ENCODE measurements at places on chromosomes 5 and 9.

DNA sequence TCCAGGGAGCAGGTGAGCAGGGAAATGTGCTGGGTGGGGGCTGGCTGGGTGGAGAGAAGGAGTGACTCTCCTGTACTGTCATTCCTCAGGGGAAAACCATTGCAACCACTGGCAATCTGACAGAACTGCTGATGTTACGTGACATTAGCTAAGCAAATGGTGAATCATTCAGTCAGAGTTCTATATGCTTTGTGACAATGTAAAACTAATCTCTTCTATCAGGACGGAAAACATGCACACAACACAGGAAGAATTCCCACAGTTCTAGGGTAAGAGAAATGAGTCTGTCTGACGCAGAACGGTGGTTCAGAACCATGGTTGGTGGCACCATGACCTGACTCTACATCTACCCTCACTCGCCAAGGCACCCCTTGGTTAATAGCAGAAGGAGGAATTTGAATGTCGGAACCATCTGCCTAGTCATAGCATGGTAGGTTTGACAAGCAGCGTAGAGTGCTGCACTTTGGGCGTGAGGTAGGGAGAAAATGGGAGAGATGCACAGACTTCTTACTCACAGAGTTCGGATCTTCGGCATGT lies 243.6 kb upstream of the PANK3 start:
- DNase-seq: no peak

DNA sequence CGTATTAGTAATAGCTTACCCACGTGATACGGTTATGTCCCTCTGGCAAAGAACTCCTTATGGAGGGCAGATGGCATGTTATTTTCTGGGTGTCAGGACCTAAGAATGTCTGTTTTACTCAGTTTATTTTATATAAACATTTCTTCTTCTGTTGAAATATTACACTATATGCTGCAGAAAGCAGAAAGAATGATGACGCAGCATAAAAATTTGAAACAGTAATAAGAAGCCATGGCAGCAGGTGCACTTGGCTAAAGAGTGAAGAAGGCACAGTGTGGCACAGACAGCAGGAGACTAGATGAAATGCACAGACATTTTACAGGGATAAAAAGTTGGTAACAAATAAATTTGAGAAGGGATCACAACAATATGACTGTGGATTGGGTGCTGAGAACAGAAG lies 46.3 kb upstream of the CDH10 start:
- no peak for DNase-seq

DNA sequence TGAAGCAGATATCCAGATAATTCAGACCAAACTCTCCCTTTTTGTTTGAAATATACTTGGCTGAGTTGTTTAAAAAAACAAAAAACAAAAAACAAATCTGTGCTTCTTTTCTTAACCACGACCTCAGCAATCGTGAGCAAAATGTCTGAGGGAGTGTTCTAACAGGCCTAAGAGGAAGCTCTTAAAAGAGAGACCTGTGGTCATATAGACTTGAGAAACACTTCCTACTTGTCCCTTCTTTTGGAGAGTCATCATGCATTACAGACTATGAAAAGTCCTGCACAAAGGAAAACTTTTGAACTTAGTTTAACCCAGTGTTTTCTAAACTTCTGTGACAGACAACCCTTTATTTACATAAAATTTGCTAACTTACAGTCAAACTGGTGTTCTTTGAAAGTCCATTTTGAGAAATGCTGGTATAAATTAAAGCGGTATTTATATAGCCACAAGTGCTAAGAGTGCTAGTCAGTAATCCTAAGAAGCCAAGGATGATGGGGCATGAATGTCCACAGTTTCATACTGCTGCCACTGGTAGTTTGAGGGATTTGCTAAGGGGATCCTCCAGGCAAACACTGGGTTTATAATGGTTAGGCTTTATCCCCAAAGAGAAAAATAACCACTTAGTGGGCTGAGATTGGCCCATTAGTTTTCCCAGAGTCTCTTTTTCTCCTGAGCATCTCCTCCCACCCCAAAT lies 199.8 kb downstream of the LRRC70 start:
- no peak for DNase-seq

DNA sequence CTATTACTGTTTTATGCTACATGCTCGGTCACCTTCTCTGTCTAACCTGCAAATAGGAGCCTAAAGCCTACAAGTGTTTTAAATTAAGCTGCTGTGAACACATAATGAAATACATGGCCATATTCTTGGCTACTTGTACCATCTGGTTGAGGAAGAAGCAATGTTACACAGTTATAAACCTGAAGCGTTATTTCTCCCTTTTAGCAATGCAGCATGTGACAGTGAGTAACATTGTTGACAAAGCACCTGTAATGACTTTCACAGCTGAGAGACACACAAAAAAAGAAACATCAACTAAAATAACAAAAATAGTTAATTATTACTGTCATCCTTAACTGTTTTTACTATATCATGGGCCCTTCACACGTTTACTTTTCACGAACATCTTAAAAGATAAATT lies 146.9 kb downstream of the RORB start:
- no peak for DNase-seq

DNA sequence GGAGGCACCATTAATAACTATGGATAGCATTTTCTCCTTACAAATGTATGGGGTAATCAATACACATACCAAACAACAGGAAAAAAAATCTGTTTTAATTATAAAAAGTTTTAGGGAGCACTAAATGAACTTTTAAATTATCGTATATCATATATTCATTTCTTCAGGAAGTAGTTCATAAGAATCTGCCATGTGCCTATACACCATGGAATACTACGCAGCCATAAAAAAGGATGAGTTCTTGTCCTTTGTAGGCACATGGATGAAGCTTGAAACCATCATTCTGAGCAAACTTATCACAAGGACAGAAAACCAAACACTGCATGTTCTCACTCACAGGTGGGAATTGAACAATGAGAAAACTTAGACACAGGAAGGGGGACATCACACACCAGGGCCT lies 162.1 kb upstream of the RASA1 start:
- DNase-seq: no peak

DNA sequence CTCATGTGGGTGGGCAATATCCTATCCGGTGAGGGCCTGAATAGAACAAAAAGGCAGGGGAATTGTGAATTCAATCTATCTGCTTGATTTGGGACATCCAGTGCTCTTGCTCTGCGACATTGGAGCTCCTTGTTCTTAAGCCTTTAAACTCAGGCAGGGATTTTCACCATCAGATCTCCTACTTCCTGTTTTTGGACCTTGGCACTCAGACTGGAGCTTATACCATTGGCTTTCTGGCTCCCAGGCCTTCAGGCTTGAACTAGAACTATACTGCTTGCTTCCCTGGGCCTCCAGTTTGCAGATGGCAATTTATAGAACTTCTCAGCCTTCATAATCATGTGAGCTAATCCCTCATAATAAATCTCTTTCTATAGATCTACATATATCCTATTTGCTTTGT lies 134.3 kb upstream of the CLINT1 start:
- no peak for DNase-seq

DNA sequence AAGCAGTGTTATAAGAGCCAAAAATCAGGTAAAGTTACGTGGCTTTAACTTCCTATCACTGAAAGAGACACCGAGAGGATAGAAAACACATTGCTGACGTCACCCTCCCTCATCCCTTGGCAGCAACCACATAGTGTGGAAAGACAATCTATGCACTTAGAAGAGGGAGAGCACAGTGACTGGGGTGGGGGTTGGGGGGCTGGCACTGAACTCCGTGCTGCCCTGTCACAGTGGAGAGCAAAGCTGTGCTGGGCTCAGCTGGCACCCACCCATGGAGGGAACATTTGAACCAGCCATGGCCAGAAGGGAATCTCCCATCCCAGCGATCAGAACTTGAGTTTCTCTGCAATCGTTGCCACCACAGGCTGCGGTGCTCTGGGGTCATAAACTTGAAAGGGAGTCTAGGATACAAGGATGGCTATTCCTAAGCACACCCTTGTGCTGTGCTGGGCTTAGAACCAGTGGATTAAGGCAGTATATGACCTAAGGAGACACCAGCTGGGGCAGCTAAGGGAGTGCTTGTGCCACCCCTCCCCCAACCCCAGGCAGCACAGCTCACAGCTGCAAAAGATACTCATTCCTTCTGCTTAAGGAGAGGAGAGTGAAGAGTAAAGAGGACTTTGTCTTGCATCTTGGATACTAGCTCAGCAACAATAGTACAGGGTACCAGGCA lies 73.4 kb downstream of the KIAA0825 start:
- no peak for DNase-seq

DNA sequence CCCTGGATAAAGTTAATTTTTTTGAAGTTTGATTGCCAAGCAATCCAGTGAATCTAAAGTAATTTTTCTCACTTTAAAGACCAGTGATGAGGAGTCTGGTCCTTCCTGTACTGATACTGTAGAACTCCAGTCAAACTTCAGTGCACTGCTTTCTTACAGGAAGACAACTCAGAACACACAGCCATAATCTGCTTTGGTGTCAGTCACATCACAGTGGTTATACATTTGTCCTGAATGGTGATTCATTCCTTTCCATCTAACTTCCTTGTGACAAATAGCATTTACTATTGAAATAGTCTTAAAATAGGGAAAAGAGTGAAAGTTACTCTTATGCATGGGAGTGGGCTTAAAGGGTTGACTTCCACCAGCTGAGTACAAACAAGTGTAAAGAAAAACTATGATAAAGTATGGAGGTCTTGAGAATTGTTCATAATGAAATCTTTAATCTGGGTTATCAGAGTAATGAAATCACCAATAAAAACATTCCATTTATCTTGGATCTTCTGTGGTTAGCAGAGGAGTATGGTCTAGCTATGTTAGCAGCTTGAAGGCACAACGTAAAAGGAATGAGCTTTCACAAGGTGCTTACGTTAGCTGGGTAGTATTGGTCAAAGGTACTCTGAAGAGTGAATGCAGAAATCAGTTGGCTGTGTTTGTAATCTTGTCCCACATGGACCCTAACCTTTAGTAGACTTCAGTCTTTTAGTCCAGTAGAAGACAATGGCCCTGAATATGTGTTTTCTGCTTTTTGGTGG lies 41.5 kb downstream of the DCP2 start:
- no peak for DNase-seq

DNA sequence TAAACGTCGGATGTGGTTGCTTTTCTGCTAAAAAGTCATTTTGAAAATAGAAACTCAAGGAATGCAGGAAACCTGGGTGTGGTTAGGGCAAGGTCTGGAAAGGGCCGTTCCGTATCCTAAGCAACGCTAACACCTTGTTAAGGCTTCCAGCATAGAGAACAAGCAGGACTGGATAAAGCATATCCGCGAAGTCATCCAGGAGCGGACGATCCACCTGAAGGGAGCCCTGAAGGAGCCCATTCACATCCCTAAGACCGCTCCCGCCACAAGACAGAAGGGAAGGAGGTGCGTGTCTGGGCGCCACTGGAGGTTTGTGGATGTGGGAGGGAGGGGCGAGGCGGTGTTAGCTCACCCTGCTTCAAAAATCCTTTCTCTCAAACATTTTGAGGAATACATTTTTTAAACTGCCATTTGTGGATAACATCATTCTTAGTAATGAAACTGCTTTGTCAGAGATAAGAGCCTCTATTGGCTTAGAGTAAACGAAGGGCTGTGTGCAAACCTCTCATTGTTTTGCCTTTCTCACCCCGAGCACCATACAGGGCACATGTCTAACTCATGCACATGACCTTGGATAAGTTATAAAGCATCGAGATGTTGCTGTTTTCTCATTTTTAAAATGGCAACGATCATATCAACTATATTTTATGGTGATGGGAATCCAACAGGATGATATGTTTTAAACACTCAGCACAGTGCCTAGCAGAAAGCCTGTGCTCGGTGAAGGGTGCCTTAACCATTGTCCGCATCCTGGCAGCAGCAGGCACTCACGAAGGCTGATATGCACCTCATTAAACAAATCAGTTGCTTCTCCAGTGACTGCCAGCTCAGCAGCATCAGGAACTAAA lies 175.7 kb upstream of the OTULINL start:
- DNase-seq: no peak

DNA sequence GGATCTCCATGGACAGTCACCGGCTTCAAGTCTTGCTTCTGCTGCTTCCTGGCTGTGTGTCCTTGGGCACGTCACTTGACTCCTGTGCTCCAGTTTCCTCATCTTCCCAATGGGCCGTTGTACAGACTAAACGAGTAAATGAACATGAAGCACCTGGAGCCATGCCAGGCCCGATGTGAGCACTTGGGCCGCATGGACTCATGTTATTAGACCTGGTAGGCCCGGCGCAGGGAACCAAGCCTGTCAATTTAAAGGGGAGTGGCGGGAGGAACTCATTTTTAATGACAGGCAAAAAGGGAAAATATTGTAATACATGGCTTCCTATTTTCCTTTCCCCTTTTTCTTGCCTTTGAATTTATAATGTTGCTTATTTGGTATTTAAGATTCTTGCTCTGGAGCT lies 47.5 kb downstream of the TENT4A start:
- no peak for DNase-seq

DNA sequence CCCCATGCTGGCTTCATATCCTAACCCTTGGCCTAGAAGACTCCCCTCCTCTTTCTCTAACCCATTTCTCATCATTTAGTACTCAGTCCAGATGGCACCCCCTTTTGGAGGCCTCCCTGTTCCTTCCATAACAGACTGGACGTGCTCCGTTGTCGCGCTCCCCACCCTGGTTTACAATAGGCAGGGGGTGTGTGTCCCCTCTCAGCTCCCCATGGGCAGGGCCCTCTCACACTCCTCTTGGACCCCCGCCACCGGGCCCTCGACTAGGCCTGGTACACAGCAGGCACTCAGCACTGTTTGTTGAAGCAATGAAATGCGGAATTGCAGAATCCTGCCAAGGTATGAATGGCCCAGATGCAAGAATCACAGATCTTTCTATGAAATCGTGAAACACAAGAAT lies 227.4 kb downstream of the FSTL4 start:
- no peak for DNase-seq

- no peak for DNase-seq
These were observed at the start of gene PRR16 for GRCh38 chr5:120463991-120464626. Gene PRR16, plus strand, starts transcription at chr5:120464300.

DNA sequence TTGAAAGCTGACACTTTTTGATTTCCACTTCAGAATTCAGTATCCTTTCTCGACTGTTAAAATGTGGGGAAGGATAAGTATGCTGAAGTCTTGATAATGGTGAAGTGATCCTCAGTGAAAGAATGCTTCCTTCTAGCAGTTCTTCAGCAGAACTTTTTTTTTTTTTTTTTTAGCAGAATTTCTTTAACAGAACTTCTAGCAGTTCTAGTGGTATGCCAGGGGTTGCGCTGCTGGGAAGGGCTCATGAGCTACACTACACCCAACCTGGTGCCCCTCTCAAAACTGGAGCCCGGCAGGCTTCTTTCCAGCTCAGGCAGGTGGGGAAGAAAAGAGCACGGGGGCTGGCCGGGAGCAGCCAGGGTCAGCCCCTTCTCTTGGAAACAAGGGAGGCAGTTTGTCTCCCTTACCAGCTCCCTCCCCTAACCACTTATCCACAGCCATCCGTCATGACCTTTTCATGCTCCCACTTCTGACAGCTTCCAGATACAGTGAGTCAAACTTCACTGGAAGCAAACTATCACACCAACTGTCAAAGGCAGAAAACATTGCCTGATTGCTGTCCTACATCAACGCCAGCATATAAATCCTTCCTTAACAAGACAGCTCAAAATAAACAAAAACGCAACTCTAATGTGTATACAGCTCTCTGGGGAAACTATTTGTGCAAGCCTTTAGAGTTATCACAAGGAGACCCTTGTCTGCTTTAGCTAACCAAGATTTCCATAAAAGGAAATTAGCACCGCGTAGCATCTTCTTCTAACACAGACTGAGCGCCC lies 211.5 kb downstream of the GAPVD1 start:
- no peak for DNase-seq

- DNase-seq: no peak
These were observed 210.6 kb upstream of the ADAMTSL1 start for GRCh38 chr9:18263377-18263776.
